Activated CD4-positive, alpha-beta T cell treated with anti-CD3 and anti-CD28 coated beads for 1 hour (primary cell): ENCODE measurements at places on chromosomes 5 and 9.

GRCh38 chr5:138829341-138829740 lies 45.8 kb downstream of the LRRTM2 start:
- no peak for DNase-seq

- DNase-seq: no peak
Observed at GRCh38 chr5:109718632-109719031, 28.9 kb downstream of the MAN2A1 start.

DNA sequence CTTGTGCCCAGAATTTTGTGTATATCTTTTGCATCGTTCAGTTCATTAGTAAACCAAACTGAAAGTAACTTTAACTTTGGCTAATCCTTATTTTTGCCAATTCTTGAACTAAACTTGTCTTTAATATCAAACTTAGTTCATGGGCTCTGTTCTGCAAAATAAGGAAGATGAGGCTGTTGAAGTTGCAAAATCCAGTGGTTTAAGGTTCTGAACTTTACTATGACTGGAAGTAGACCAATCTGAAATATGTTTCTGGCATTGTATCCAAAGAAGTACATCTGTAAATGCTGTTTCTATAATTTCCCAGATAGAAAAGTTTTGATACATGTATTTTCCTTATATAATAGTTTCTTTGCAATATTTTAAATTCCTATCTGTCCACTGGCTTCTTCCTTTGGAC lies 238.1 kb downstream of the CETN3 start:
- no peak for DNase-seq

- no peak for DNase-seq
Observed at GRCh38 chr9:36881316-36881715, 152.8 kb downstream of the PAX5 start.

DNA sequence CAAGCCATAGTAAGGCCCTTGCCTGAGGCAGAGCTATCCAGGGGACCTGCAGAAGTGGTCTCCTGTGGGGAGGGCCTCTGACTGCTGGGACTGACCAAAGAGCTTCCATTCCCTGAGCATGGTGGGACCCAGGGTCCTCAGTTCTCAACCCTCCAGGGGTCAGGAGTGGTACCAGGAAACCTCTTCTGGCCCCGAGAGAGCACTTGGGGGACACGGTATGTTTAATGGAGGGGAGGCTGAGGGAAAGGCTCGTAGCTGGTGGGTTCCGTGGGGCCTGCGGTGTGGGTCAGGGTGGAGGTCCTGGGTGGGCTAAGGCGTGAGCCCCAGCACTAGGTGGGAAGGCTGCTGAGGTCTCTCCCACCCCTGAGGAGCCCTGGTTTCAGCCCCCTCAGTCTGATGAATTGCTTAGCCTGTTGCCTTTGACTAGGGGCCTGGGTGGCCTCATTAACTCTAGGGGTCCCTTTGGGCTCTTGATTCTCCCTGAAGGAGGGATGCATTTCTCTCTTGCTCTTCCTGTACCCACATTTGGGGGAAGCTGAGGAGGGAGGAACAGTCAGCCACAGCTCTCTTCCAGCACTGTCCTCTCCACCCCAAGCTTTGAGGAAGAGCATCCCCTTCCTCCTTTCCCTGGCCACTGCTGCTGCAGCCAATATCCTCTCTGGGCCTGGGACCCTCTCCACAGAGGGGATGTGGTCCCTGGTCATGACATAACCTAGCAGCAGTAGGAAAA lies 34.0 kb downstream of the CSF1R start:
- DNase-seq: no peak

- DNase-seq: no peak
Observed at GRCh38 chr5:5271786-5272321, 131.7 kb downstream of the ADAMTS16 start.

DNA sequence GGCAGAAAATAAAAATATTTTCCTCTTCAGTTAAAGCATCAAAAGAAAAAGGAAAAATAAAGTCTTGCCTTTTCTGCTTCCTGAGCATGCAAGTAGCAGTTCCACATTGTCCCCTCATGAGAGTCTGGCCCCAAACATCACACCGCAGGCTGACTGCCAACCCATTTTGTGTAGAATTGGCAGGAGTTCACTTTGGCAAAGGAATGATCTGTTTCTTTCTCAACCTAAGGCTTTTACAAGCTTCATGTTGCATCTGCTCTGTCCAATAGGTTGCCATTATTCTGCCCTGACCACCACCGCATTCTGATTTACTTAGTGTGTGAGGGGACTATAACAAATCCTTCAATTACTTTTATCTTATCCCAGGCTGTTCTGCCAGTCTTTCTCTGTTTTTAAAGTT lies 249.5 kb downstream of the ISL1 start:
- DNase-seq: no peak

GRCh38 chr9:34203992-34204635 lies 25.3 kb downstream of the UBAP1 start:
- no peak for DNase-seq

DNA sequence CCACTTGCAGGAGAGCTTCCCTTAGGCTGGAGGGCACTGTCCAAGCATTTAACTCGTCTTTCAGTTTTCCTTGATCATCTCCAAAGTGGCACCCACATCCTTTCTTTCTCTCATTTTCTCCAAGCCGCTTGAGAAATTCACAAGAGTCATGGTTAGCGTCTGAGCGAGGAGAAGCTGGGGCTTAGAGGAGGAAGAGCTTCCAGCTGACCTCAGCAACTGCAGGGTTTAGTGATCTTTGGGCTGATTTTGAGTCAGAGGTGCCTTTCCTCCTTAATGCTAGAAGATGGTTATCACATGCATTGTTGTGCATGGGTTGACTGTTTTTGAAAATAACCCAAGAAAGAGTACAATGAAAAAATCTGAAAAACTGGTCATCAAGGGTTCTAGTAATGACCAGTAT lies 134.7 kb downstream of the GADD45G start:
- DNase-seq: no peak
